Activated CD4-positive, alpha-beta T cell treated with anti-CD3 and anti-CD28 coated beads, Interleukin-2, amount 50 U/mL, for 48 hours (primary cell): ENCODE measurements at places on chromosomes 2 and 18.

DNA sequence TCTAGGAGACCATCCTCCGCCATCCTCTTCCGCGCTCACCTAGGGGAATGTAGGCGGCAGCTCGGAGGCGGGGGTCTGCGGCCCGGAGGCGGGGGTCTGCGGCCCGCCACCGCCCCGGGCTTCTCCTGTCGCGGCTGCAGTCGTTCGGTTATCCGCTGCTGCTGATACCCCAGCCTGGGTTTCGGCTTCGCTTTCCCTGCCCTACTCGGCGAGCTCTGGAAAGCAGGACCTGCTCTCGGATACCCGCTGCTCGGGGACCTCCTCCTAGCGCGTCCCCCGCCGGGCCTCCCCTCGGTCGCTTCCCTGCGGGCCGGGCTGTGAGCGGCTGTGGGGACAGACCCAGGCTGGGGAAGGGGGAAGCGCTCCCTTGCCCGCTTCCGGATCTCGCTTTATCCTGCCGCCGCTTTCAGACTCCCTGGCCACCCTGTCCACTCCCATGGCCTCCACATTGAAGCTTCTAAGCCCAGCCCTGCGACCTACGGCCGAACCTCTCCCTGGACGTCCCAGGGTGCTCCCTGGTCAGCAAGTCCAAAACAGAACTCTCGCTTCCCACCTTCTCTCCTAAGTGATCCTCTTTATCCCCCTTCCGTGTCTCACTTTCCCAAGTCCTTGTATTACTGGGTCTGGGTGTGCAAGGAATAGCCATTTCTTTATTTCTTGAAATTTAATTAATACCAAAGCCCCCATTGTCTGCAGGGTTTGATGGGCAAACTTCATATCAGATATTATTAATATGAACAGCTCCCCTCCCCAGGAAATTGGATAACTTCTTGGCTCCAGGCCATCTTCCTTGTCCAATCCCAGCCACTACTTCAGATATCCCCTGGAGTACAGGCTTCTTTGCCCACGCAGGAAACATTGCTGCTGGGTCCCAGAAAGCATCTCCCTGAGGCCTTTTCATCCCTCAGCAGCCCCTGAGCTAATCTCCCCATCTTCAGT, 769 bp downstream of the FKBP1B start:
- DNase-seq, result peak; percentile 10

GRCh38 chr2:10239561-10239967, 63.1 kb upstream of the HPCAL1 start:
- DNase-seq, result no peak

- no peak for DNase-seq
These were observed 364.0 kb downstream of the LPIN1 start for GRCh38 chr2:12110481-12110880.

GRCh38 chr18:62128157-62128556, 58.7 kb downstream of the PIGN start:
- DNase-seq, result no peak

GRCh38 chr2:111698743-111699554, 185.0 kb downstream of the ANAPC1 start:
- DNase-seq, result peak; percentile 71

DNA sequence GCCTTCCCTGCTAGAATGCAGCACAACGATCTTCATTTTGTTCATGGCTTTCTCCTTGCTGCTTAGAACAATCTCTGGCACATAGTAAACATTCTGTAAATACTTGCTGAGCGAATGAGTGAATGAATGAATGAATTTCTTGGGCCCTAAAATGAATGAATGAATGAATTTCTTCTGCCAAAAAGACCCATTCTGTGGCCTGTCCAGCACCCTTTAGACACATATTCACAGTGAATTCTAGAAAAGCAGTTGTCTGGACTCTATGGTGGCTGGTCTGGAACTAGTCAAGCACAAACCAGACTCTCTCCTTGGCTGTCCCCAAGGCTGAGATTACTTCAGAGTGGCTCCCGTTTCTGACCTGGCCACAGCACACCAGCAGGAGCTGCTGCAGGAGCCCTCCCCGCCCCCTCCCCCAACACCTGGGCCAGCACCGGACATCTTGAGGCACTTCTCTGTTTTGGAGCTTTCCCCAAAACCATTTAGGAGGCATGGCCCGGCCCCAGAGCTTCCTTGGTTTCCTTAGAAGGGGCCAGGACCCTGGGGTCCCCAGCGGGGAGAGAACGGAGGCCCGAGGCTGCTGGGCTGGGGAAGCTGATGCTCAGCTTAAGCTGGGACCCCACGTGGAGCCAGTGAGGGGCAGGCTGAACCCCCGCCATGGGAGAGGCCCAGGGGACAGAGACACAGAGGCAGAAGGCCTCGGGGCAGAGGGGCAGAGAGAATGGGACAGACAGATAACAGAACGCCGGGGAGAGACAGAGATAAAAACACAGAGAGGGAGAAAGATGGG, 159.0 kb downstream of the ZFP36L2 start:
- DNase-seq, result no peak

GRCh38 chr18:25830787-25831186, 259.6 kb downstream of the SS18 start:
- no peak for DNase-seq

DNA sequence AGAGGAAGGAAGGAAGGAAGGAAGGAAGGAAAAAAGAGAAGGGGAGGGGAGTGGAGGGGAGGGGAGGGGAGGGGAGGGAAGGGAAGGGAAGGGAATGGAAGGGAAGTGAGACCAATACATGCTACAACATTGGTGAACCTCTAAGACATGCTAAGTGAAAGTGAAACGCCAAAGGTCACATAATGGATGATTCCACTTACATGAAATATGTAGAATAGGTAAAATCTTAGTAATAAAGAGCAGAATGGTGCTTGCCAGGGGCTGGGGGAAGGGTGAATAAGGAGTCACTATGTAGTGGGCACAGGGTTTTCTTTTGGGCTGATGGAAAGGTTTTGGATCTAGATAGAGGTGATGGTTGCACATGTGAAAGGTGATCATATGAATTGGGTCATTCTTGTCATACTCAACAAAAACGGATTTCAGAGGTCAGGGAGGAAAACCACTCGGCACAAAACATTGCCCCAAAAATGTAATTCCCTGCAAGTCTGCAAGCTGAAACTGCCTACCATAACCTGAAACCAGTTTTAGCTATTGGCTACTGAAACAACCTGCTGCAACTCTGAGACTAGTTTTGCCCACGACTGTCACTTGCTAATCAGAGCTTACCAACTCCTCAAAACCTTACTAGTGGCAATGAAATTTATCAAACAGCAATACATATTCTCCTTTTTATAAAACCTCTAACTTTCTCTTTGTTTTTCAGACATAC, 59.2 kb downstream of the CCDC141 start:
- DNase-seq, result no peak

DNA sequence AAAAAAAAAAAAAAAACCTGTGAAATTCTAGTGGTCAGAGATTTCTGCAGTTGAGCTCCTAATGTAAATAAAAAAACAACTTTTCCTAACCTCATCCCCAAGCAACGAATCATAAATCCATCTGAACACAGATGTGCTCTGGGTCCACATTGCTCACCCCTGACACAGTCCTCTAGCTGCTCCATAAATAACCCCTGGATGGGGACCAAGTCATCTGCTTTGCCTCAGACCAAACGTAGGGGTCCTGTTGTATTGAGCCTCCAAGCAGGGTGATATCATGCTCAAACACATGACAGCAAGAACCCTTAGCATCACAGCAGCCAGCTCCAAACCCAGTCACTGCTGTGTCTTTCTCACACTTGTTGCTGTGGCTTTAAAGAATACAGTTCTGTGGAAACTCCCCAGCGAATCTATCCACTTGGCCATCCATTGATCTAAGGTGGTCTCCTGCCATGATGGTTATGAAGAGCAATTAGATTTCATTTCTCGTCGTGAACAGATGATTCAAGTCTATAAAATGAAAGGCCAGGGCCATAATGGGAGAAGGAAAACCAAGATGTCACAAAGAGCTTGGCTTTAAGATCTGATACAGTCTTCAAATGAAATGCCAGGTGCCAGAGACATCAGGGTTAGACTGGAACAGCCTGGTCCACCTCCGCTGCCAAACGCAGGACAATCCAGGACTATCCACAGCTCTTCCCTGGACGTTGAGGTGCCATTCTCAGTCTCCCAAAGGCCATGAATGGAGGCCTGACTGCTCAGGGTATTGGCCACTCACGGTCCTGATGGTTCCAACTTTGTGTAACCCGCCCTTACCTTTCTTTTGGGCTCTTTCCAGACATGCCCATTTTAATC, 39.0 kb downstream of the TBC1D8 start:
- DNase-seq, result no peak

GRCh38 chr2:7096726-7097352, 179.6 kb downstream of the RNF144A start:
- DNase-seq, result no peak

DNA sequence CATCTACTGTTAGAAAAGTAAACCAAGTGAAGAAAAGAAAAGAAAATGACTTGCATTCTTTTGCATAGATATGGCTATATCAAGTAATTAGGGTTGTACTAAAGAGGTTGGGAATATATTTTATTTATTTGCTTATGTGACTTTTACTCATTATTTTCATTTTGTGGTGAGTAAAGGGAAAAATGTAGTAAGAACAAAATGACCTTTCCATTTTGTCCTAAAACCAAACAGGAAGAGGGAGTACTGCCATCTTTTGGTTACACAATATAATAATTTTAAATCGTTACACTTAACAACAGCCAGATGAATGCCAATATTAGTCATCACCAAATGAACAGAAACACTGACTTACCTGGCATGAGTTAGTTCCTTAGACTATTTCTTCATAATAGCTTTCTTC, 47.3 kb upstream of the NDUFV2 start:
- no peak for DNase-seq

GRCh38 chr2:11573418-11574175, 39.8 kb downstream of the GREB1 start:
- DNase-seq, result no peak
